ENCODE measurements at places on chromosomes 2 and 18. TPM values are rescaled to one million over a fixed set of nuclear protein-coding genes. Genes with fewer than 3 reads are reported as not detected.

DNA sequence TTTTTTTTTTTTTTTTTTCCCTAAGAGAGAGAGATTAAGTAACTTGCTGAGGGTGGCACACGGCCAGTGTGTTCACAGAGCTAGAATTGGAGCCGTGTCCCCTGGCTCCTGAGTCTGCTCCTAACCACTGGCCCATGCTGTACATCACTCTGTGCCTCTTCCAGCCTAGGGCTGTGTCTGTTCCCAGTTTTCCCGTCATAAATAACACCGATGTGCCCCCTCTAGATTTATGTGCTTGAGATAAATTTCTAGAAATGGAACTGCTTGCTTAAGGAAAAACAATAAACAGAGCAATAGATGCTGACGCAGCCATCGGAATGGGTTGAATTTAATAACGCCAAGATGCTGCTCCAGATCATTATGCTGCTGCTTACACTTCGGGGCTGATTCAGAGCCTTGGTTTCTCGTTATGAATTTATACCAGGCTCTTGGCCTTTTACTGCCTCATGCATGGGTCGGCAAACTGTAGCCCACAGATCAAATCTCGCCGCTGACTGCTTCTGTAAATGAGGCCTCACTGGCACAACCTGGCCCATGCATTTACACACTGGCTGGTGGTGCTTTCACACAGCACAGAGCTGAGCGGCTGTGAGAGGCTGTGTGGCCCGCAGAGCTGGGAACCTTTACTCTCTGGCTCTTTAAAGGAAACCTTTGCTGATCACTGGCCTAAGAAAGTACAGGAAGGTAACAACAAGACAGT is 58.1 kb downstream of the NDUFA10 start:
- DNase-seq: no peak

GRCh38 chr18:45916302-45916701 is 50.8 kb downstream of the EPG5 start:
- no peak for DNase-seq

VWA3B gene
- 0.78 TPM for total RNA-seq

DNA sequence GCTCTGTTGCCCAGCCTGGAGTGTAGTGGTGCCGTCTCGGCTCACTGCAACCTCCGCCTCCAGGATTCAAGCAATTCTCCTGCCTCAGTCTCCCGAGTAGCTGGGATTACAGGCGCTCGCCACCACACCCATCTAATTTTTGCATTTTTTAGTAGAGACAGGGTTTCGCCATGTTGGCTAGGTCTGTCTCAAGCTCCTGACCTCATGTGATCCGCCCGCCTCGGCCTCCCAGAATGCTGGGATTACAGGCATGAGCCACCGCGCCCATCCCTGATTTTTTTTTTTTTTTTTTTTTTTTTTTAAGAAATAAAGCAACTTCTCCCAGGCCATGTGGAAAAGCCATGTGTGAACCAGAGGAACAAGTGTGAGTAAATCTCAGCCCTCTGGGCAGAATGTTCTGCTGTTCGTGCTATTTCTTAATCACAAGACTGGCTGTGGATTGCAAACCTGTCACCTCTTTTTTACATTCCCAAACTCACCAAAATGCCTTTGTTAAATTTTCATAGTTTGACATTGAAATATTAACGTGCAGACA is 6.4 kb upstream of the SH3BP4 start:
- no peak for DNase-seq

DNA sequence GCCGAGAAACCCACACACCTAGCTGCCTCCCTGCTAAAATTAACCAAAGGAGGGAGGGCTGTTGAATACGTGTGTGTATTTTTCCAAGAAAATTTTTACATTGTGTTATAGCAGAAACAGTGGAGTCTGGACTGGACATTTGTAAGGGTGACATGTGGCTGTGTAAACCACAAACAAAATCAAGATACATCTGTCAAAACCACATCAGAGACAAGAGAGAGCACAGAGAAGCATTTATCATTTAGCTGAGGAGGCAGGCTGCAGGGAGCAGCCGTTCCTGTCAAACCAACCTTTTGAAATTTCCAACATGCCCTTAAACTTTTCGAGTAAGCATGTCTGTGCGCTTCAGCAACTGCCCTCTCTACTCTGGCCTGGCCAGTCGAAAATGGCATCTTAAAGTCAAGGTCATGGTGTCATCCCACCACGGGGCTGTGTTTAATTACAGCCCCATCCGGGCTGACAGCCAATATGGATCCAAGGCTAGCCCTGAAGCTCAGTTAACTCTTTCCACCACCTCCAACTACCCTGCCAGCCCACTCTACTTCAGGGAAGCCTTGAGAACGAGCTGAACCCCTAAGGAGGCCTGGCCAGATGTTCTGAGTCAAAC is 8.4 kb downstream of the BCL11A start:
- no peak for DNase-seq

DNA sequence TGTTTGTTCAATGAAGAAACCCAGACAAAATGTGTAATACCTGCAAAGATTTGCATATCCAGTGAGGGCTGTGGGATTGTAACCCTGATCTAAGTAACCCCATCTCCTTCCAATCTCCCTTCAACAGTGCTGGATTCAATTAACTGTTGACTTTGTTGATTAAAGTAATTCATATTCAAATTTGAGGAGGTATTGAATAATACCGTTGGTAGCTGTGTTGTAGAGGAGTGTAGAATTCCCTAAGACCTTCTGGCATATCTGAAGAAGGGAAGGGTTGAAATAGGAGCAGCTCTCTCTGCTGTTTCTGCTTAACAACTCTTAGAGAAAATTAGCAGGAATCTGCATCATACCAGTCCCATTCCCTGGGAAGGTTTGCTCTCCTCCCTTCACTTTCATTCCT is 28.2 kb downstream of the MAIP1 start:
- no peak for DNase-seq

All from body of pancreas (tissue), 4 donors.